ENCODE measurements at places on chromosomes 11 and 22.

GRCh38 chr11:121929581-121929980, 186.4 kb downstream of the BLID start:
- peak; percentile 2 for DNase-seq

GRCh38 chr11:124301548-124301947, 12.2 kb downstream of the OR8D1 start:
- DNase-seq: no peak

DNA sequence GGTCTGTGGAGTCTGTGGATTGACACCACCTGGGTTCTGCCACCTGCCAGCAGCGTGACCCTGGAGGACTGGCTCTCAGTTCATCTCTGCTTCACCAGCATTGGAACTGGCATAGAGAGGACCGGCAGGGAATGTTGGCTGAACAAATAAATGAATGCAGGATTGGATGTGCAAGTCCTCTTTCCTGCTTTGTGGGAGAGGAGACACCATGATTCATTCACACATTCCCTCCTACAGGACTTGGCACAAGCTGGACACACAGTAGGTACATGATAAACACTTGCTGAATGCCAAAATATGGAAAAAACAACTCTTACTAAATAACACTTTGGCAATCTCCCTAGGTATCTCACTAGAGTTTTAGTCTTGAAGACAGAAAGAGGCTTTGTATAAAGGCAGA, 116.6 kb upstream of the NARS2 start:
- no peak for DNase-seq

DNA sequence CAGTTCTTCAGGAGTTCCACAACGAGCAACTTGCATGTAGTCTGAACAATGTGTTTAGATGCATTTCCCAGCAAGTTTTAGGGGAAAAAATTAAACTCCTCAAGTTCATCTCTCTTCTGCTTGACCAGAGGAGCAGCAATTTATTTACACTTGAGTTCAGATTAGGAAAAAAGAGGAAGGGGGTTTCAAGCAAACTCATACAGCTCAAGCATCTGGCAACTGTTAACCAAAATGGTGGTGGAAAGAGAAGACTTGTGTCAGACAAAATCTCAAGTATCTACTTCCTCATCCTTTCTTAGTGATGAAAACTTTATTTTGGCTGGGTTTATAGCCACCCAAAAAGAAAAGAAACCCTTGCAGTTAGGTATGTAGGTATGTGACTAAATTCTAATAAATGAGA, 29.1 kb upstream of the PICALM start:
- DNase-seq: no peak

DNA sequence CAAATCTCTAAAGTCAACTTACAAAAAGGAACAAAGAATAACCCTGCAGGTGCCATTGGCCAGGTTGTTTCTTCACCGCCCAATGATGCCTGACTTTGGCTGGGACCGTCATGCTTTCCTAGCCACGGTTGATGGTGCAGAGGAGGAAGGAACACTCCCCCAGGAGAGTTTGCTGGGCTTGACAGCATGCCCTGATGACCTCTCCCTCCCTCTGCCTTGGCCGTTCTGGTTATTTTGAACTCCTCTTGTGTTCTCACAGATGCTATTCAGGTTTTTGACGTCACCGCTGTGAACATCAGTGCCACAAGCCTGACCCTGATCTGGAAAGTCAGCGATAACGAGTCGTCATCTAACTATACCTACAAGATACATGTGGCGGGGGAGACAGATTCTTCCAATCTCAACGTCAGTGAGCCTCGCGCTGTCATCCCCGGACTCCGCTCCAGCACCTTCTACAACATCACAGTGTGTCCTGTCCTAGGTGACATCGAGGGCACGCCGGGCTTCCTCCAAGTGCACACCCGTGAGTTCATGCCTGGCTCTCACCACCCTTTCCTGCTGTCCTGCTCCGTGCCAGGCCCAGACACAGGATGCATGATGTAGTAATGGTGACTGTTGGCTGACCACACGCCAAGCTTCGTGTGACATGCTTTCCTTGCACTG, 89.0 kb upstream of the OR4B1 start:
- DNase-seq: no peak

- DNase-seq: no peak
These were observed 23.2 kb downstream of the CASP5 start for GRCh38 chr11:104999721-105000120.

DNA sequence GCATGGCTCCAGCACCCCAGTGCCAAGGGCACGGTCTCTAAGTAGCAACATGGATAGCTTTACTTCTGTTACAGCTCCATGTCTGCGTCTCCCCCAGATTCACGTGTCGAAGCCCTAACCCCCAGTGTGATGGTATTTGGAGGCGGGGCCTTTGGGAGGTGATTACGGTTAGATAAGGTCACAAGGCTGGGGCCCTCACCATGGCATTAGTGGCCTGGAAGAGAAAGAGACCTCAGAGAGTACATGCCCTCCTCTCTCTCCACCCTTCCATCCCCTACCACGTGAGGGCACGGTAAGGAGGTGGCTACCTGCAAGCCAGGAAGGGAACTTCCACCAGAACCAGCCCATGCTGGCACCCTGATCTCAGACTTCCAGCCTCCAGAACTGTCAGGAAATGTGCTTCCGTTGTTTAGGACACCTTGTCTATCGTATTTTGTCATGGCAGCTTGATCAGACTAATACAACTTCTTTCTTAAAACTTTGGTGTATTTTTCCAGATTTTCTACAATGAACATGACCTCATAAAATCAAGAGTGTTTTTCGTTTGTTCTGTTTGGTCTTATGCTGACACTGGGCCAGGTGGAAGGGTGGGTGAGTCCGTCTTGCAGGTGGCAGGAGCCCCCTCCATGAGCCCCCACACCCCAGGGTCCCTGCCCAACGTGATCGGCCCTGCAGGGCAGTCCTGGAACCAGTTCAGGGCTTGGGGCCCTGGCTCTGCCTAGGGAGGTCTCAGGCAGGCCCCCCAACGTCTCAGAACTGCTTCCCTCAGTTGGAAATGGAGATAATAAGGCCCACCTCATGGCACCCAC, 10.7 kb downstream of the RTN4R start:
- no peak for DNase-seq

GRCh38 chr11:35712533-35712932, 50.0 kb downstream of the TRIM44 start:
- DNase-seq: no peak

DNA sequence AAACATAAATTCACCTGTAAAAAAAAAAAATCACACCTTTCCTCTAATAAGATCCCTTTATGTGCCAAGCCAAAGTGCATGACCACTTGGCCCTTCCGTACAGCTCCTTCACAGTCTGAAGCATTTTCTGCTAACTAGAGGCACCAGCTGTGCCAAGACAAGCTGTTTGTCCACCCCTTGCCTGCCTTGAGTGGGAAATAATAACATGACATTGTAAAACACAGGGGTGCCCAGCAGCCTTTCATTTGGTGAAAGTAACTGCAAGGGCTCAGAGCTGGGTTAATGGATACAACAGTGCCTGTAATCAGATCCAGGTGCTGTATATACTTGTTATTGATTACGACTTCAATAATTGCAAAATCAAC, 59.2 kb downstream of the DDIAS start:
- no peak for DNase-seq

DNA sequence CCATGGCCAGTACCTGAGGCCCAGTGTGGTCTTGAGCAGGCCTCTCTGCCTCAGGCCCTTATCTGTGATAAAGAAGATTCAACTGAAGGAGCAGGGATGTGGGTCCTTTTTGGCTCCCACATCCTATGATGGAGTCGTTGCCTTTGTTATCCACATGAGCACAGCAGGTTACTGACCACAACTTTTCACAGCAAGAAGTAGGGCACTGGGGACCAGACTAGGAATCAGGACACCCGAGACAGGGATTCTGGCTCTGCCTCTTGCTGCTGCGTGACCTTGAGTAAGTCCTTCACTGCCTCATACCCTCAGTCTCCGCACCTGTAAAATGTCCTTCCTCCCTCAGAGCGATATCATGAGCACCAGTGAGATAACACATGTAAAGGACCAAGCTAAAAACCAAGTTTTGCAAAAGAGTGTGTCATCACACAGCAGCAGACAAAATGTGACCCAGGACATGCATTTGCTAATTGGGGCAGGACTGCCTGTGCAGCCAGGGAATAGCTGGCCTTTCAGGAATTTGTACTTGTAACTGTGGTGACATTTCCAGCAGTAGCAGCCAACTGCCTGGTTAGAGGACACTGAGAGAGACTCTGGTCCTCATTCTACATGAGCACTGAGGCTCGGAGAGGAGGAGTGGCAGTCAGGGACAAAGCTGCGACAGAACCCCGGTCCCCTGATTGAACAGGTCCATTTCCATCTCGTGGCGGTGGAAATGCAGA, 13.2 kb upstream of the SMIM35 start:
- no peak for DNase-seq

DNA sequence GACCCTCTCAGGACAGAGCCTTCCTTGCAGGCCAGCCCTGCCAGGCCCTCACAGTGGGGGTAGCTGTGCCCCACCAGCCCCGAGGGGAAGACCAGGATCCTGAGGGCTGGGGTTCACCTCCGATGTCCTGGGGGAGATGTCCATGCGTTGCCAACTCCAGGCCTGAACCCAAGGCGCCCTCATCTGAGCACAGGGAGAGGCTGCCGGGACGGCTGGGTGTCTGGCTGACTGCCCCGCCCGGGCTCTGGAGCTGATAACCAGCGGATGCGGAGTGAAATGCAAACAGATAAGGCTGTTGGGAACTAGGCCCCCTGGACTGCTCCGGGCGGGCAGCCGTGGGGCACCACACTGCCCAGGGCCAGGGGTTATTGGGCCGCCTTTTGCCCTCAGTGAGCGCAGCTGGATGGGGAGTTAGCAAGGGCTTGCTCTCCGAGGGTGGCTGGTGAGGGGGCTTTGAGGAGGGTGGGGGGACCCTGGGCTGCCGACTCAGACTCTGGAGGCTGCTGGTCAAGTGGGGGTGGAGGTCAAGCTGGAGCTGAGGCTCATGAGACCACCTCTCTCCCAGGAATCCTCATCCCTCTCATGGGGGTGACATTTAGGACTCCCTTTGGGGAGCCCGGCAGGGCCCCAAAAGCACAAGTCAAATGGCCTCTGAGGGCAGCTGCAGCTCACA, 5.6 kb upstream of the MUC6 start:
- DNase-seq: peak; percentile 51

DNA sequence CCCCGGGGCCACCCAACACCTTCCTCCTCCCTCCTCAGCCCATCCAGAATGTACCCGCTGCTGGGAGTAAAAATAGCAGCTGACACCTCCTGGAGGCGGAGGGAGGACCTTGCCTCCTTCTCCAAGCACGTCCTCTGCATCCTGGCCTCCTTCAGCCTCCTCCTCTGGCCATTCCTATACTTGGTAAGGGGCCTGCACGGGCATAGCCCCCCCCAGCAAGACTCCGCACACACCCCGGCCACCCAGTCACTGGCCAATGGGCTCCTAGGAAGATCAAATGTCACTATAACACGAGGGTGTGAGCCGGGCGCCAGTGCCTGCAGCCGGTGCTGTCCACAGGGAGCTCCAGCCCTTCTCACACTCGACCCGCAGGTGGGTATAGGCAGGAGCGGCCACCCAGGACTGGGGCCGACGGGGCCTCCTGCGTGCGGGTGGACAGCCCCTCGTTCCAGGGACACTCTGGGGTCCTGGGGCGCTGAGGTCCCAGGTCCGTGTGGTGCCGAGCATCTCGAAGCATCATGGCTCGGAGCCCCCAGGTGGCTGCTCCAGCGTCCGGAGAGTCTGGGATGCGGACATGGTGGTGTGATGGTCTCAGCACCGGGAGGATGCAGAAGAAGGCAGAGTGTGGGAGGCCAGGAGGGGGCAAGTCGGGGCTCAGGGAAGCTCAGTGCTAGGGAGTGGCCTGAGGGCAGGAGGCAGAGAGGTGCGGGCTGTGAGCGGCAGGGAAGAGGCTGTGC, at the start of gene TNNT3:
Gene TNNT3, plus strand, starts transcription at position 313 of the 737 bp plus-strand sequence. CDS start 3,172 bp downstream, outside the sequence.
- no peak for DNase-seq

DNA sequence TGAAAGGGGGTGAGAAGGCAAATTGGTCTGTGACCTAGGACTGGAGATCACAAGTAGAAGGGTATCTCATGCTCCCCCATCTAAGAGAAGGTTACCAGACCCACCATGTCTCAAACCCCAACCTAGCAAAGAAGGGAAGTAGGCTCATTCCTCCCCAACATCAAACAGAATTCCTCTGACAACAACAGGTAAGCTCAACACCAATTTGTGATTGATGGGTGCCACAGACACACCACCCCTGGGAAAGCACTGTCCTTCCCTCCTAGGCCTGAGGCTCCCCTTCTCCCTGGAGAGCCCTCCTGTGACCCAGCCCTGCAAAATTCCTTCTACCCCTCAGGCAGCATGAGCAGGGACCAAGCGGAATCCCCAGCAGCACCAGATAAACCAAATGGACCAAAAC, 154.3 kb downstream of the BUD13 start:
- no peak for DNase-seq

- no peak for DNase-seq
These were observed 3.4 kb upstream of the NHERF4 start for GRCh38 chr11:119181677-119182412.

GRCh38 chr11:68216171-68216938, 3.3 kb upstream of the KMT5B start:
- no peak for DNase-seq

GRCh38 chr11:67584205-67584880, 731 bp downstream of the GSTP1 start:
- DNase-seq: no peak

- DNase-seq: no peak
These were observed 2.1 kb upstream of the PHLDB1 start for GRCh38 chr11:118605116-118605867.

DNA sequence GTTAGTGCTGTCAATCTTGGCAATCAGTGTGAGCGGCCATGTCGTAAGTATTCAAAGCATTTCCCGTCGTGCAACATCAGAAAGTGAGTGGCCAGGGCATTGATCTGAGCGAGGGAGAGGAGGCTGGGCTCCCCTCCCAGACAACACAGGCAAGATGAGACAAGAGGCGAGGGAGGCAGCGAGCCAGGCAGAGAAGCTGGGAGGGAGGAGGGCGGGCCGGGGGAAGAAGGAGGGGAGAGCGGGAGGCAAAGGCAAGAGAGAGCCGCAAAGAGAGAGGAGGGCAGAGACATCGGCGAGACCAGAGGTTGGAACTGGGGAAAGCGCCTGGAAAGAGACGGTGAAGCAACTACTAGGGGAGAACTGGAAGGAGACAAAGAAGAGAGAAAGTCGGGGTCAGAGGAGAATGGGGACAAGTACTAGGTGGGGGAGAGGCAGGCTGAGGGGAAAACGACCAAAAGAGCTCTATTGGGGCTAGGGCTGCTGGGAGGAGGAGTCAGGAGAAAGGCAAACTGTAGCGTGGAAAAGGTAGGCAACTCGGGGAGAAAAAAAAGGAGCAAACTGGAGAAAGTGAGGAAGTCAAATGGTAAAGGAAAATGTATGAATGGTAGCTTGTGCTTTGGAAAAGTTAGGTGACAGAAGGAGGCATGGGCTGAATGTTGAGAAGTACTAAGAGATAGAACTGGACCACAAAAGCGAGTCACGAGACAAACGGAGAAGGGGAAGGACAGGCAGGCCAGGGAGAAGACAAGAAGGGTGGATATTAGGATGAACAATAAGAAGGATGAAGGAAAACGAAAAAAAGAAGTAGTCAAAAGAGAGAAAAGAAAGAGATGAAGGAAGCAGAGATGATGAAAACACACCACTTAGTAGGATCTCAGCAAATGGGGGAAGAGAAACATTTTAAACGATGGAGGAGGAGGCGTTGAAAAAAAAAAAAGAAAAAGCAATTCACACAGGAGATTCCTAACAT, 130.5 kb upstream of the C11orf58 start:
- DNase-seq: no peak

GRCh38 chr11:112374486-112375140, 114.0 kb upstream of the PLET1 start:
- DNase-seq: no peak

GRCh38 chr22:48737461-48738203, 1090.0 kb downstream of the BRD1 start:
- DNase-seq: no peak

GRCh38 chr11:24496736-24497725, at the start of gene LUZP2:
Gene LUZP2, plus strand, starts transcription at chr11:24497053.
- no peak for DNase-seq
